Activated CD4-positive, alpha-beta T cell treated with anti-CD3 and anti-CD28 coated beads for 36 hours (primary cell): ENCODE measurements at places on chromosomes 7 and 10. TPM values are rescaled to one million over a fixed set of nuclear protein-coding genes. Genes with fewer than 3 reads are reported as not detected.

GRCh38 chr7:148495605-148496004 is 95.0 kb upstream of the C7orf33 start:
- DNase-seq = no peak
- no peaks in the 10 kb centered on the region for H3K4me1 ChIP-seq
- no peak overlapping the region for H3K4me3 ChIP-seq

DNA sequence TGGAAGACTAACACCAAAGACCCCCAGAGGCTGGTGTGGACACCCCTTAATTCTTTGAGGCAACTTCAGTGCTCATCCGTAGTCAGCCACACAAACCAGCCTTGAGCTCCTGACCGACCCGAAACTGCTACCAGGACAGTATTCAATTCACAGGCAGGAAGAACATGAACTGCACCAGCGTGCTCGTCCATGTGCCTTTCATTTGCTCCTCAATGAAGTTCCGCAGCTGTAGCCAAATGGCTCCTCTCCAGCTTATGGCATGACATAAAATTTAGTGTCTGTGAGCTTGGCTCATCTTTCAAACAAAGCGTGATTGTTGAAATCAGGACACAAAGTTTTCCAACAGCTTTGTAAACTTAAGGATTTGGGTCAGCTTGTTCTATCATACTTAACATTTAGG is 144.1 kb upstream of the FAM171A1 start:
- DNase-seq = no peak
- H3K27me3 ChIP-seq = peaks cover 11% of the 10 kb centered on the region
- H3K36me3 ChIP-seq = no peaks in the 10 kb centered on the region
- no peak overlapping the region for H3K27ac ChIP-seq
- H3K4me1 ChIP-seq = no peaks in the 10 kb centered on the region

Gene MSMB
- total RNA-seq = not detected

Gene ANKRD2
- not detected for total RNA-seq

GRCh38 chr7:49333180-49333881 is 409.0 kb downstream of the CDC14C start:
- H3K36me3 ChIP-seq = no peaks in the 10 kb centered on the region
- H3K4me1 ChIP-seq = no peaks in the 10 kb centered on the region
- H3K4me3 ChIP-seq = no peak overlapping the region

GRCh38 chr7:128827971-128828711 is 2.1 kb upstream of the FLNC start:
- H3K4me3 ChIP-seq = no peak overlapping the region
- DNase-seq = no peak
- H3K36me3 ChIP-seq = no peaks in the 10 kb centered on the region
